NAMALWA (cell line): ENCODE measurements at places on chromosomes 16 and 17.

- DNase-seq = peak; percentile 63
These were observed 1.7 kb downstream of the ADGRG5 start for GRCh38 chr16:57544124-57544653.

- no peak for DNase-seq
These were observed 46.2 kb downstream of the HSD17B2 start for GRCh38 chr16:82081264-82081663.

DNA sequence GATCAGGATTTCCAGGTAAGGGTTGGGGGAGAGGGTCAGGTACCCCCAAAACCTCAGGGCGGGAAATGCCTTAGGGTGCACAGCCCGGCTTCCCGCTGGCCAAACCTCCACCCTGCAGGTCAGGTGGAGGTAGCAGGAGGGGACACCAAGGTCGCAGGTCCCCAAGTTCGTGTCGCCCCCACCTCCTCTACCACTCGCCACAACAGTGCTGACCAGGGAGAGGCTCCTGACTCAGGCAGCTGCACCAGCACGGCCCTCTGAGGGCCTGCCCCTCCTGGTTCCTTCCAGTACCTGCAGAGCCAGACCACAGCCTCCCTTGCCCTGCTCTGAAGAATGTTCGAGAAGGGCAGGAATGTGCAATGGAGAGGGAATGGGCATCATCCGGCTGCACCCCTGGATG lies 3.9 kb downstream of the MRPL28 start:
- DNase-seq = no peak

- DNase-seq = no peak
These were observed at the start of gene KATNB1 for GRCh38 chr16:57735755-57736418. Gene KATNB1 (plus strand): TSS chr16:57735770. CDS start chr16:57737244, 1,474 bp downstream.

GRCh38 chr17:57856792-57857620 lies 7.2 kb upstream of the MRPS23 start:
- no peak for DNase-seq

- DNase-seq = no peak
These were observed 11.7 kb downstream of the LDHD start for GRCh38 chr16:75104836-75105235.

DNA sequence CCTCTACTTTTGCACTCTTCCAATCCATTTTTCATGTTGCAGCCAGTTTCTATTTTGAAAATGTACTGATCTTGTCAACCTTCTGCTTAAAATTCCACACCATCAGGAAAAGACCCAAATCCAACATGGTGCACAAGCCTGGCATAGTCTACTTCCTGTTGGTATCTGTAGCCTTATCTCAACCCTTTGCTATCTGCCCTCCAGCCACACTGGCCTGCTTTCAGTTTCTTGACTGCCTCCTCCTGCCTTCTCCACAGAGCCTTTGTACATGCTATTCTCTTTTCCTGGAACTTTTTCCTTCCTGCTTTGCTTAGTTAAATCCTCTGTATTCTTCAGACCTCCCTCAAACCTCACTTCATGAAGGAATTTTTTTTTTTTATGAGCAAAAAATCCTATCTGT lies 31.5 kb downstream of the NLRP1 start:
- DNase-seq = no peak

DNA sequence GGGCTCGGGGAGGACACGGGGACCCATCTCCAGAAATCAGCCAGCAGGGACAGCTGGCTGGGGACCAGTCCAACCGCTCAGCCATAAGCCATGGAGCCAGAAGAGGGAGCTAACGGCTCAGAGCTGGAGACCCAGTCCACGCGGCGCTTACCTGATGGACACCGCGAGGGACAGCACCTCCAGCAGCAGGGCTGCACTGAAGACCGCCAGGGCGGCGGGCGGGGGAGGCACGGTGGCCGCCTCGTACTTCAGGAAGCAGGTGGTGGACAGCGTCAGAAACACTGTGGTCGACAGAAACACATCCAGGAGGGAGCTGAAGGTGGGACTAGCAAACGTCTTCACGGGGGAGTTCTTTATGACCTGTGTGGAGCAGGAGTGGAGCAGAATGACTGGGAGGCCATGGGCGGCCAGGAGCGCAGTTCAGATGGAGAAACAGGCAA lies 102.6 kb upstream of the CREBBP start:
- peak; percentile 18 for DNase-seq

GRCh38 chr16:20814784-20815183 lies 8.5 kb downstream of the REXO5 start:
- DNase-seq = no peak

GRCh38 chr16:4265676-4266075 lies 7.1 kb downstream of the TFAP4 start:
- no peak for DNase-seq

DNA sequence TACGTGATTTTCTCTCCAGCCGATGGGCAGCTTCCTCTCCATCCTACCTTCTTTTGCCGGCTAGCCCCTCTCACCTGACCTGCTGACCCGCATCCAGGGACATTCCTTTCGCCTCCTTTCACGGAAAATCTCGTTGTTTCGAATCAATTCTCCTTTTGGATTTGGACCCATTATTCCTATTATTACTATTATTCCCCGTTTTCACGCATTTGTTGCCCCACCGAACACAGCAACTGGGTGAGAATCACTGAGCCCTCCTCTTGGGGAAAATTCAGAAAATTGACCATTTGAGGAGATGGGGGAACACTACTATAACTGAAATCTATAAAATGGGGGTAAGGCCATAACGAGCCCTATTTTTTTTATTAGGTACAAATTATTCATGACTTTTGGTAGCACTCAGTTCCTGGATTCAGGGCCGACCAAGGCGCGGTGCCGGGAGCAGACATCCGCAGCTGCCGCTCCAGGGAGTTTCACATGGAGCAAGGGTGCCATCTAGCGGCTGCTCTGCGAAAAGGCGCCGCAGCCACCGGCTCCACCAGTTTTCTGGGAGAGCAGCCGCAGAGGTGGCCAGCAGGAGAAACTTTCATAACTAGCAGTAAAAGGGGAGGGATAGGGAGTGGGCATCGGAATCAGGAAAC lies 3.3 kb upstream of the HOXB8 start:
- DNase-seq = peak; percentile 79

- no peak for DNase-seq
These were observed 53.8 kb downstream of the ZNRF1 start for GRCh38 chr16:75052481-75053202.

GRCh38 chr17:55266051-55266957 lies 1.5 kb downstream of the HLF start:
- DNase-seq = no peak

DNA sequence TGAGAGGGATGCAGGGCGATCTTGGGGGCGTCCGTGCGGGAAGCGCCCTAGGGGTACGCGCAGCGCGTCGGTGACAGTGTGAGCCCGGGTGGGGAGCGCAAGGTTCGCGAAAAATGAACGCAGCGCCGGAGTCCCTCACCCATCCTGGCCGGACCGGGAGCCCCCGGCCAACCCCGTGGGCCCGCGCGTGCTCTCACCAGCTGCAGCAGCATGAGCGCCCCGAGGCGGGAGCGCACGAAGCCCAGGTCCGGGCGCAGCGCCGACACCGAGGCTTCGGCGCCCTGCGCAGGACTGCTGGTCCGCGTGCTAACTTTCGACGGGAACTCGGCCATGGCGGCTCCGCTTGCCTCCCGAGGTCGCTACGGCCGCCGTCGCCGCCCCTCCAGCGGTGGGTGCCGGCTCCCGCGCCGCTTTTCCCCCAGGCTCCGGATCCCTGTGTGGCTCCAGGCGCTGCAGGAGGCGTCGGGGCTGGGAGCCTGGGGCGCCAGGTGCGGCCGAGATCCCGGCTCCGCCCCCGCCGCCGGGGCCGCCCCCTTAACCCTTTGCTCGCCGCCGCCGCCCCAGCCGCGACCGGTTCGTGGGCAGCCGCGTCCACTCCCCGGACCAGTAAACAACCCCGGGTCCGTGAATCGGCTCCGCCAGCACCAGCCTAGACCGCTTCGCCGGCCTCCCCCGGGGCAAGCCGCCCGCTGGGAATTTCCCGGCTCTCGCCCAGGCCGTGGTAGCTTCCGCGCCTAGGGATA lies at the start of gene PLLP:
TSS of gene PLLP (minus strand) at position 464 of the 743 bp plus-strand sequence. CDS start at position 332, 132 bp downstream.
- no peak for DNase-seq

- DNase-seq = no peak
These were observed 259.4 kb upstream of the TNRC6C start for GRCh38 chr17:77698903-77699623.

GRCh38 chr16:8867216-8867931 lies 1.4 kb downstream of the CARHSP1 start:
- no peak for DNase-seq

GRCh38 chr16:87724490-87725291 lies 41.1 kb downstream of the KLHDC4 start:
- DNase-seq = peak; percentile 96

- no peak for DNase-seq
These were observed 455.6 kb downstream of the HS3ST3B1 start for GRCh38 chr17:14756479-14756878.

- no peak for DNase-seq
These were observed 246.7 kb downstream of the IRF8 start for GRCh38 chr16:86145669-86146068.

DNA sequence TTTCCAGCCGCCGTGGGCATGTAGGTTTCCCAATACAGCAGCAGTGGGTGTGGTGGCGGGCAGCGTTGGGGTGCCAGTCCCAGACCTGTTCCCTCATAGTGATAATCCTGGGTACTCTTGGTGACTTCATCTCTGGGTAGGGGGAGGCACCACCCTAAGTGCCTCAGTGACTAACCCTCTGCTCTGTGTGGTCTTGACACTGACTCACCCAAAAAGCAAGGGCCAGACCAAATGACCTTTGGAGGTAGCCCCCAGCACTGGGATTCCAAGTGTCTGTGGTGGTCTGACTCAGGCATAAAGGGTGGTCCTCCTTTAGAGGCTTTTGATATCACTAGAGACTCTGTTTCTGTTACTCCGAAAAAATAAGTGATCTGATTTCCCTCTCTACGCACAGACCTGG lies 908 bp downstream of the CALB2 start:
- DNase-seq = no peak

- DNase-seq = no peak
These were observed 14.7 kb upstream of the FAM83G start for GRCh38 chr17:19019041-19019941.

- peak; percentile 61 for DNase-seq
These were observed 805 bp upstream of the C16orf95 start for GRCh38 chr16:87317750-87318644.

DNA sequence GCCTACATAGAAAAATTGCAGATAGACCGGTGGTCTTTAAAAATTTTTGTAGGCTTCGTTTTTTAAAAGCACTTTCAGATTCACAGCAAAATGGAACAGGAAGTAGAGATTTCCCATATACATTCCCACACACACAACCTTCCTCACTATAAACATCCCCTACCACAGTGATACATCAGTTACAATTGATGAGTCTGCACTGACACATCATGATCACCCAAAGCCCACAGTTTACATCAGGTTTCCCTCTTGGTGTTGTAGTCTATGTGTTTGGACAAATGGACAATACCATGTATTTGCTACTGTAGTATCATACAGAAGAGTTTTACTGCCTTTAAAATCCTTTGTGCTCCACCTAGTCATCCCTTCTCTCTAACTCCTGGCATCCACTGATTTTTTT lies 113.9 kb upstream of the ADAMTS18 start:
- no peak for DNase-seq

GRCh38 chr17:74210191-74211140 lies 2.9 kb upstream of the TTYH2 start:
- DNase-seq = peak; percentile 75

- no peak for DNase-seq
These were observed 88.4 kb downstream of the RTN4RL1 start for GRCh38 chr17:1936766-1937165.

GRCh38 chr17:35167046-35167445 lies 19.4 kb downstream of the UNC45B start:
- DNase-seq = no peak

GRCh38 chr17:50265212-50265611 lies 9.1 kb upstream of the TMEM92 start:
- DNase-seq = no peak

DNA sequence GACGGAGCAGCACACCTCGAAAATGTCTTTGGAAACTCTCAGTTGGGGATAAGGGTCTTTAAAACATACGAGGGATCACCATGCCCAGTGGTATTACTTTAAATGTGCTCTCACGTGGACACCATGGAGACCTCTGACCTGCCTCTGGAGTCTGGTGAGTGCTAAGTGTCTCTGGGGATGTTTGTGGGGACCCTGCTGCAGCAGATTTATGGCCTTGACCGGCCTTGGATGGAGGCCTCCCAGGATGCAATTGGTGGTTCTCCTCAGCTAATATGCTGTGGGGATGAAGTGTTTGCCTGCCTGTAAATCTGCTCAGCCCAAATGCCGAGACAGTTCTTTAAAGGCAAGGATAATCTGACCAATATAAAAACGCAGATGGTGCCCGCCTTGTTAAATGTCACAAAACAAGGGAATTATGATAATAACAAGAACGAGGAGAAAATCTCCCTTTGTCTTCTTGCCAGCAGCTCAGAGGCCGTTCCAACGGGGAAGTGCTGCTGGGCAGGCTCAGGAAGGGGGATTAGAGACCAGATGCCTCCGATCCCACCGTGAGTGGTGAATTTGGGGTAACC lies 154.4 kb downstream of the ABCC12 start:
- no peak for DNase-seq

DNA sequence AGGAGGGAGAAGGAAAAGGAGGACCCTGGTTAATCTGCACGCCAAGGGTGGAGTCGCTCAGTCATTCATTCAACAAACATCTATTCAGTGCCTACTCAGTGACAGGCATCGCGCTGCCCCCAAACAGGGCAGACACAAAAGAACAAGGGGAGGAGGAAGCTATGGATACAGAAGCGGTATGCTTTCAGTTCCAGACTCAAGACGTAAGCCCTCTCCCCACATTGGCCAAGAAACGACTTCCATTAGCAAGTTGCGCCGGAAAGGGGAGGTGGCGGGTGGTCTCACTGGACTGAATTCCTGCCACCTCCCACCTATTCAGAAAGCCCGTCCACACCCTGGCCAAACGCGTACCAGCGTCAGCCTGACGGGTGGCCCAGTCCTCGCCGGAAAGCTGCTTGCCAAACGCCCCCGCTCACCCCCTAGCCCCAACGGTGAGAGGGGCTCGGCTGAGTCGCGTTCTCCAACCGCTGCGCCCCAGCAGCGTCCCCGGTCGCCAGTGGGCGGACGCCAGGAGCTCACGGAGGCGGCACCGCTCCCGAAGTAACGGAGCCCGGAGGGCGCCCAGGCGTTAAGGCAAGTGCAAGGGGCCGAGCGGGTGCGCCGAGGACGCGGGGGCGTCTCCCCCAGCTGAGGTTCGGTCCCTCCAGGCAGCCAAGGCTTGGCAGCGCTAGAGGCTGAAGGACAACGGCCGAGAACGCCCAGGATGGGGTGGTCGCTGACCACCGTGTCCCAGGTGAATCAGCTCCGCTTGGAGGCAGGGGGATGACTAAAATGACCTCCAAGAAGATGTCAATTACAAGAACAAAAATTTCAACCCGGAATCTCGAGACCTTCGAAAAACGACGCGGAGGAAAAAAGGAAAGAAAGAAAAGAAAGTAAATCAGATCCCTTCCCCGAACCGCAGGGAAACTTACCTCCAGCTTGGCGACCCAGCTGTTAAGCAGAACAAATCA lies 470.7 kb downstream of the SOX9 start:
- no peak for DNase-seq
